Activated CD8-positive, alpha-beta memory T cell treated with anti-CD3 and anti-CD28 coated beads for 1 hour (primary cell): ENCODE measurements at places on chromosomes 12 and 14.

- no peak for DNase-seq
Observed at GRCh38 chr14:79473651-79474050, 737.7 kb downstream of the DIO2 start.

DNA sequence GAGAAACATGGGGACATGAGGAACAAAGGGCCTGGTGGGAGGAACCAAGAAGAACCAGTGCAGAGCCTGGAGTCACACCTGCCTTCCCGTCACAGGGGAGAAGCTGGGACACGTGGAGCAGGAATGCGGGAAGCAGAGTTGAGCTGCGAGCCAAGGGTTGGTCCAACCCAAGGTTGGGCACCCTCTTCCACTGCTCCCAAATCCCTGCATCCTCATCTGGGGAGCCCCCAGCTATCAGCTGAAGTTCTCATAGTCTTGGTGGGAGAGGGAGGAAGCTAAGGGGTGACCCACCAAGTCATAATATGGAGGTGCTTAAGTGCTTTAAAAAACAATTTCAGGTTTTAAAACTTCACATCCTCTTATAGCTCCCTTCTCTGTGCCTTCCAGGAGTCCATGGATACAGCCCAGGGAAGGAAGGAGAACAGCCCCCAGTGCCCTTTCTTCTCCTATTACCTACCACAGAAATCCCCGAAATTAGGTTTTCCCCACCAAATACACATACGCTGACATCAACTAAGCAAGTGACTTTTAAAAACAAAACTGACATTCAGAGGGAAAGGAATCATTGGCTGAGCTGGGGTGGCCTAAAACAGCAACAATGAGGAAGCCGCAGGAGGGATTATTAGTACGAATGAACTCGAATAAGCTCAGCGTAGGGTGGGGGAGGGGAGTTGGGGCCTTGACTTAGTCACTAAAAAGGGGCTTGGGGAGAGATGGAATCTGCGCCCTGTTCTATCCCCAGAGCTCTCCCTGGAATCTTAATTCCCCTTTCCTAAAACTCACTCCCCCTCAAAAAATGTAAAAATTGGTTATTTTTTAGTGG is 4.5 kb downstream of the MYL6 start:
- no peak for DNase-seq

DNA sequence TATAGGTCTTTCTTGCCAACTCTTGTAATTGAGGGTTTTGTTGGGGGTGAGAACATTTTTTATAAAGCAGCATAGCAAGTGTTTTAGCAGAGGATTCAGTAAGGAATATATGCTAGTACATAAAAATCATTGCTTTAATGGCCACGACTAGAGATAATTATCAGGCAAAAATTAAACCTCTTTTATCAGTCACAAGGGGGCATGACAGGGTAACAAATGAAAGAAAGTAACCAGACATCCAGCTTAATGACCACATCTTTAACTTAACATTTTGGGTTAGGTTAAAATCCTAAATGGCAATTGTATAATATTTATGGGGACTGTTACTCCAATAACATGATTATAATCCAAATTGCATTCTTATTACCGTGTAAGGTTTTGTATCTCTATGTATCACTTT is 119.6 kb downstream of the LRRIQ1 start:
- DNase-seq: no peak

DNA sequence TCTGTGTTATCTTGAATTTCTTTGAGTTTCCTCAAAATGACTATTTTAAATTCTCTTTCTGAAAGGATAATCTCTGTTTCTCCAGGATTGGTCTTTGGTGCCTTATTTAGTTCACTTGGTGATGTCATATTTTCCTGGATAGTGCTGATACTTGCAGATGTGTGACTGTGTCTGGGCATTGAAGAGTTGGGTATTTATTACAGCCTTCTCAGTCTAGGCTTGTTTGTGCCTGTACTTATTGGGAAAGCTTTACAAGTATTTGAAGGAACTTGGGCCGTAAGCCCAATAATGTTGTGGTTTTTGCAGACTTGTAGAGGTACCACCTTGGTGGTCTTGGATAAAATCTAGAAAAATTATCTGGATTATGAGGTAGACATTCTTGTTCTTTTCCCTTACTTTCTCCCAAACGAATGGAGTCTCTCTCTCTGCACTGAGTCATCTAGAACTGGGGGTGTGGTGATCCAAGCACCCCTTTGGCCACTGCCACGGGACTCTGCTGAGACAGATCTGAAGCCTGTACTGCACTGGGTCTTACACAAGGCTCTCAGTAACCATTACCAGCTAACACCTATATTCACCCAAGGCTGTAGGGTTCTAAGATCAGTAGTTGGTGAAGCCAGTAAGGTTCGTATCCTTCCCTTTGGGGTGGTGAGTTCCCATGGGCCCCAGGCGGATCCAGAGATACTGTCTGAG is 703.7 kb upstream of the MGAT4C start:
- DNase-seq: no peak

GRCh38 chr12:46351886-46352650 is 20.5 kb downstream of the SLC38A2 start:
- DNase-seq: no peak

GRCh38 chr12:62750941-62751809 is 183.8 kb downstream of the PPM1H start:
- no peak for DNase-seq

DNA sequence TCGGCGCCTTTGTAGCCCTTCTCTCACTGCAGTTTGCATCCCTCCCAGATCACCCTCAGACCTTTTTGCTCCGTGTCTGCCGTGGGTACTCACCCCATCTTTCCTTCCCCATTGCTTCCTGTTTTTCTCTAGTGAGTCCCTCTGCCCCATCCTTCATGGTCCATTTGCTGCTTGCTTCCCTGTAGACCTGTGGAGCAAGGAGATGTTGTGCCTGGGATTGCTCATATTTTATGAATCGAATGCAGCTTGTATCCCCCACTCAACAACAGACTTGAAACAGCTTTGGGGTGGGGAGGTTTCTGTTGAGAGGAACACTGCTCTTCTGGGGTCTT is 661 bp downstream of the DENR start:
- DNase-seq: no peak

- no peak for DNase-seq
Observed at GRCh38 chr14:94401083-94401482, 12.7 kb upstream of the SERPINA1 start.

GRCh38 chr12:88241862-88242570 is 99.9 kb downstream of the TMTC3 start:
- no peak for DNase-seq

DNA sequence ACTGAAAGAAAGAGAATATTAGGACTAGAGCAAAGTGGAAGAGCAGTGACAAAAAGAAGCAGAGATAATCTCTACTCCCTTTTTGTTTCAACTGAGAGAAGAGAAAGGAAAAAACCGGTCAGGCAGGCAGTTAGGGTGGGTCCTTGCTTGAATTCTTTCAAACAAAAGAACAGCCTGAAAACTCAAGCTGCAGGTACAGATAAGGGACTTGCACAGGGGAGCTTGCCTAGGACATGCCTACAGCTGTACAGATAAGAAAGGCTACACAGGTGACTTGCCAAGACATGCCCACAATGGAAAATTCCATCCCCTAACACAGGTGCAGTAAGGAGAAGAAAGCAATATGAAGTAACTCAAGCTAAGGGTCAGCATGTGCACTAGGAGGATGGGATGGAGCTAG is 532.2 kb upstream of the MIS18BP1 start:
- no peak for DNase-seq

DNA sequence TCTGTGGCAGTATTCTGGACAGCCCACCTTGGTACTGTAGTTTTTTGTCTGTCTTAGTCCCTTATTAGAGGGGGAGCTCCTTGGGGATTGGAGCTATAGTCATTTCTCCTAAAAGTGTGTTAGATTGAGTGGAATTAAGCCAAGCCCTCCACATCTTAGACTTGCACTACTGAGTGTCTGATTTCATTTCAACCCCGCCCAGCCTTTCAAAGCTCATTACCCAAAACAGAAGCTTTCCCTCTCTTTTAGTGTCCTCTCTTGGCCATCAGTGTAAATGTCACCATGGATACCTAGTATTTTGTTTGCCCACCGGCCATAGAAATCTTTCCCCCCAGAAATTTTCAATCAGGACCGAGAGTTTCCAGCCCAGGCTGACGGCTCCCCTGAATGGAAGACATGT is 74.5 kb downstream of the LRRC74A start:
- no peak for DNase-seq

GRCh38 chr14:89290813-89291212 is 126.2 kb downstream of the FOXN3 start:
- DNase-seq: no peak

DNA sequence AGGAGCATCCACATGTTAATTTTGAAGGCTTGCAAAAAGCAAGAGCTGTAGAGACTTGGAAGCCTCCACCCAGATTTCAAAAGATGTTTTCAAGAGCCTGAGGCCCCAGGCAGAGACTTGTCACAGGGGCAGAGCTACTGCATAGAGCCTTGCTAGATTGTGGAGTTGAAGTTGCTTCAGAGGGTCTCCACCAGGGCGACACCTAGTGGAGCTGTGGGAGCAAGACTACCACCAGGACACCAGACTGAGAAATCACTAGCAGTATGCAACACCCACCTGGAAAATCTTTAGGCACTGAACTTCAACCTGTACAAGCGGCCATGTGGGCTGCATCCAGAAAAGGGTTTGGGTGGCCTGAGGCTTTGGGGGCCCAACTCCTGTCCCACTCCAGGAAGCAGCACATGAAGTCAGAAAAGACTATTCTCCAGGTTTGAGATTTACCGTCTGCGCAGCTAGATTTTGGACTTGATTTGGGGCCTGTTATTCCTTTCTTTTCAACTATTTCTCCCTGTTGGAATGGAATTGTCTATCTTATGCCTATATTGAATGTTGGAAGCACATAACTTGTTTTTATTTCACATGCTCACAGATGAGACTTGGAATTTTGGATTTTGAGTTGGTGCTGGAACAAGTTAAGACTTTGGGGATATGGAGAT is 508.6 kb downstream of the FLRT2 start:
- no peak for DNase-seq

DNA sequence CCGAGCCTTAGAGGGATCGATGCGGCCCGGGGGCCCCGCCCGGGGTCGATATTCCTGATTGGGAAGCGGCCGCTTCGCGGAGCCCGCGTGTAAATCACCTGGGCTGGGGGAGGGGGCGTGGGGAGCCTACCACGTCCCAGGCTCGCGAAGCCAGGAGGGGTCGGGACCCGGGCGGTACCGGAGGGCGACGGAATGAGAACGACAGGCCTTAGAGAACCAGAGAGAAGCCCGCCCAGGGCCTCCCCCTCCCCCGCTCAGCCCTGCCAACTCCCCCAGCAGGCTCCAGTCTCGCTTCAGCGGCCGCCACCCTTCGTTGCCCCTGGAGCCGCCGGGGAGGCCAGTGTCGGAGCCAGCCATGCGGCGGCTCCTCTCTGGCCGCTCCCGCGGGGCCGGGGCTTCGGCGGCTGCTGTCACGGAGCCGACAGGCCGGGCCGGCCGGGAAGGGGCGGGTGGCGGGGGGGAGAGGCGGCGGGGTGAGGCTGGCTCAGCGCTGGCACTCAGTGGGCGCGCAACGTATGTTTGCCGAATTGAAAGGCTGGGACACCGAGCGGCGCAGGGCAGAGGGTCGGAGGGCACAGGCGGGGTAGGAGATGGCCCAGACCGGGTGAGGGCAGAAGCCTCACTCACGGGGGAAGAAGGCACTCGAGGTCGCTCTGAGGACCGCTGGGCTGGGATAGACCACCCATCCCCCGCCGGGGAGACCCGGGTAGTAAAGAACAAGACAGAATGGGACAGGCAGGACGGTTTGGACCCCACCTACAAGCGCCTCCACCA is 1.4 kb upstream of the DNAJC22 start:
- DNase-seq: no peak

DNA sequence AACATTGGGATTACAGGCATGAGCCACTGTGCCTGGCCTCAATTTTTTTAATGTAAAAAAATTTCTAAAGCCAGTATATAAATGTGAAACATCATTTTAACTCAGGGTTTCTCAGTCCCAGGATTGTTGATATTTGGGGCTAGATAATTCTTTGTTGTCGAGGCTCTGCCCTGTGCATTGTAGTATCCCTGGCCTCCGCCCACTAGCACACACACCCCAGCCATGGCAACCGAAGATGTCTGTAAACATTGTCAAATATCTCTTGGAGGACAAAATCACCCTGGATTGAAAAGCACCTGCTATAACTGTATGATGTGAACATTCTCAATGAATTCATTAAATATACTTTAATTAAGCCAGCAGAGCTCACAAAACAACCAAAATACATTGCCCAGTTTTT is 8.4 kb upstream of the CIT start:
- no peak for DNase-seq

- no peak for DNase-seq
Observed at GRCh38 chr14:74407801-74408154, 18.2 kb downstream of the SYNDIG1L start.

GRCh38 chr12:43540470-43540869 is 11.5 kb downstream of the ADAMTS20 start:
- DNase-seq: no peak

DNA sequence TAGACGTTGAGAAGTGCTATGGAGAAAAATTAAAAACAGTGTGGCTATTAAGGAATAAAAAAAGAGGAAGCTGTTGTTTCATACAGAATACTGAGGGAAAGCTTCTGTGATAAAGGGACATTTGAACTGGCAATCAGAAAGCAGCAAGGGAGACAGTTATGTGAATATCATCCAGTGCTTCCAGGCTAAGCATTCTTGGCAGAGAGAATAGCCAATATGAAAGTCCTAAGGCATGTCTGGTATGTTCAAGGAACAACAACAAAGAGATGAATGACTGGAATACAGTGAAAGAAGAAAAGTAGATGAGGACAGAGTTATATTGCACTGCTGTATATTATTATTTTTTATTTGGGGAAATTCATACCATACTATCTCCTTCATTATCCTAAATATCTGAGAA is 23.9 kb downstream of the SCAF11 start:
- no peak for DNase-seq

DNA sequence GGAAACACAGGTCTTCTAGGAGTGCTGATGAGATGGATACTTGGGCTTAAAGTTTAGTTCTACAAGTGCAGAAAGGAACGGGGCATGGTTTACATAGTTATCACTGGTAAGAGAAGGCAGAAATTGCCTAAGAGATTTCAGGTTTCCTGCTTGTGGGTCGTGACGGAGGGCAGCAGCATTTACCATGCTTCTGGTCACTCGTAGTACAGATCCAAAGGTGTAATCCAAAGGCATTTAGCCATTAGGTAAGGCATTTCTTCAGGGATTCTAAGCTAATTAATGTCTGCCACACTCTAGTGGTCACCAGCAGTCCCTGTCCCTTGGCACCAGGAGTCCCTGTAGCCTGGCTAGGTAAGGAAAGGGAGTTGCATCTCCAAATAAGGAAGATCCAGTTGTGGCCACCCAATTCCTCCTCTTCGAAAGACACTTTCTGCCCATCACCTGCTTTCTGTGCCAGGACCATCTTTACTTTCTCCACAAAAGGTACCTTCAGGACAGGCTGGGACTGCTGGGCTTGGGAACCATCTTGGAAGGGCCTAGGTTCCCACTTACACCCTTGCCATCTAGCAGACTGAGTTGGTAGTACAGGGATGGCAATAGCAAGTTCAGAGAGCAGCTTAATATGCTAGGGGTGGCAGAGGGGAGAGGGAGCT is 1.5 kb downstream of the GSTZ1 start:
- no peak for DNase-seq

DNA sequence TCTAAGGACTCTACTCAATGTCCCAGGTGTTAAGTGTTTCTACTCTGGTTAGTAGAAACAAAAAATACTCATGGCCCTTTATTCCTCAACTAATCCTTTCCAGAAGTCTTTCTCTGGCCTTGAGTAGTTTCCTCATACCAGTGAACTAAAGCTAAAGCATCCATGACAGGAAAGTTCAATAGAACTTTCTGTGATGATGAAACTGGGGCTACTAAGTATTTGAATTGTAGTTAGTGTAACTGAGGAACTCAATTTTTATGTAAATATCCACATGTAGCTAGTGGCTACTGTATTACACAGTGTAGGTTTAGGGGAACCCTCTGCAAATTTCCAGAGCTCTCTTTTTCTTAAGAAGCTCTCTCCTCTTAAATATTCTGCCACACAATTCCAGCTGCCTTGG is 63.7 kb downstream of the R3HDM2 start:
- no peak for DNase-seq
